NCI-H1105 (cell line): ENCODE measurements at places on chromosomes 2 and 18.

DNA sequence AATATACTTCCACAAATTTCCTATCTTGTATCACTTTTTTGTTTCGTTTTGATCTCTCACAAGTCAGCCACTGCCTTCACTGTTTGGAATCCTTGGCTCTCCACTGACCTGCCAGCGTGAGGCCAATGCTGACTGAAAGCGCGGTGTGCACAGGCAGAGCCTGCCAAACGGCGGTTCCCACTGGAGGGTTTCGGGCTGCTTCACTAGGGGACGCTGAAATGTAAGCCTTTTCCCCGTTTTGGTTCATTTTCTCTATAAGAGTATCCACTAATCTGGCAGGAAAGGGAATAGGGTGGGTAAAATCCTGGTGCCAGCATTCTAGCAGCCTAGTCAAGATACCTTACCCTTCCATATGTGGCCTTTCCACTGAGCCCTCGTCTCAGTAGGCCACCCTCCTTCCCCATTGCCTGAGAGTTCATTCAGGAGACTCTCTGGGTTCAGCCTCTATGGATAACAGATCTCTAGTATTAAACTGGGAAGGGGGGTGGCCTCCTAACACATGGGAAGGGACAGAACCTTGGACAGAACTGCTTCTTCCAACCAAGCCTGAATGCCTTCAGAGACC lies 91.5 kb downstream of the DYM start:
- DNase-seq: no peak

GRCh38 chr18:75176849-75177248 lies 32.1 kb downstream of the PTGR3 start:
- no peak for DNase-seq

DNA sequence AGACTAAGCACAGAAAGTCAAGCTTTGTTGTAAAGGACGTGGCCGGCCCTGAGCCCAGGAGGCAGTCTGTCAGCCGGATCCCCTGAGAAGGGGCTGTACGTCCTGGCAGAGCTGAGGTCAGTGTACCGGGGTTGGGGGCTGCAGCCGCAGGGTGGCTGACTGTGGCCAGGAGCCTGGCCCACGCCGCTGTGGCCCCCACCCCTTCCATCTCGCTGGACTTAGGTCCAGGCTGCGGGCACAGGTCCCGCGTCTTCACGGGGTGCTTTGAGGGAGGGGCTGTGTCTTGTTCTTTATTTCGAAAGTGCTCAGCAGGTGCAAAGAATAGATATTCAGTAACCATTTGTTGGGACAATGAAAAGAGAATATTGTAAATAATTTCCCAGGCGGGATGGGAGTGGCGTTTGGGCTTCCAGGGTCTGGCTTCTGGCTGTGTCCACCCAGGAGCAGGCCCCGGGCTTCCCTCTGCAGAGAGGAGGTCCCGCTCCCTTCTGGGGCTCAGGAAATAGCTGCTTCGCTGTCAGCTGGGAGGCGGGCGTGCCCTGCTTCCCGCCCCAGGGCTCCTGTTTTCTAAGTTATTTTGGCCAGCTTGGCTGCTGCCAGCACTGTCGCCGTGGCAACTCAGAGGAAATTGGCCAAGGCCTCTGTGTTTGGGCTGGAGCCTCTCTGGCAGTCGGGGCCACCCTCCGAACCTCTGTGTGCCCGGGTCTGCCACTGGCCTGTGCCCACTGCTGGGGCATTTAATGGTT lies 7.4 kb downstream of the NFATC1 start:
- no peak for DNase-seq

GRCh38 chr18:32383050-32383819 lies 87.4 kb downstream of the GAREM1 start:
- DNase-seq: no peak

DNA sequence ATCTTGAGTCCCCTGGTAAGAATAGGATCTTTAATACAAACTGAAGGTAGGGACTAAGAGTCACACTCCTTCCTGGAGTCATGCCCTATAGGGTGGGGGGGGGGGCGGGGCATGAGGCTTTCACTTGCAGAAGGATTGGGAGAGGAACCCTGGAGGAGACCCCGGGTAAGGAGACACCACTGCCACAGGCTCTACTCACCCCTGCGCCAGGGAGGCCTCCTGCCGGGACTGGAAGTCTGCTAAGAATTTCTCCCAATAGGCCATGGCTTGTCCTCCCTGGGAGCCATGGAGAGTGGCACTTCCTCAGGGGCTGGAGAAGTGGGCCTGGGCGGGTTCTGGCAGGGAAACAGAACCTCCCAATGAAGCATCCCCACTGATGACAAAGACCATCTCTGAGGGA lies 645.3 kb upstream of the RAB6C start:
- no peak for DNase-seq

DNA sequence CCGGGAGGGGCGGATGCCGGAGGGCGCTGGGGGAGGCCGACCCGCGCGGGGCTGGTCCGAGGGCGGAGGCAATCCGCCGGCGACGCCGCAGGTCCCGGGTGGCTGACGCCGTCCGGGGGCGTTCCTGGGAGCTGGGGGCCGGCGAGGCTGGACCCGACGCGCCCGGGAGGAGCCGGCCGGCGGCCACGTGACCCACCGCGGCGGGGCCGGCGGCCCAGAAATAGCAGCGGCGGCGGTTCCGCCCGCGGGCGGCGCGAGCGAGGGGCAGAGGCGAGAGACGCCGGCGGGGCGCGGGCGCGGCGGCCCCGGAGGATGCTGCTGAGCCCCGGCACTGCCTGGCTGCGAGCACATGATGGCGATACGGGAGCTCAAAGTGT lies at the start of gene RAB31:
Gene RAB31, plus strand, starts transcription at position 245 of the 377 bp plus-strand sequence. Its CDS starts 105 bp downstream, at position 350.
- no peak for DNase-seq

DNA sequence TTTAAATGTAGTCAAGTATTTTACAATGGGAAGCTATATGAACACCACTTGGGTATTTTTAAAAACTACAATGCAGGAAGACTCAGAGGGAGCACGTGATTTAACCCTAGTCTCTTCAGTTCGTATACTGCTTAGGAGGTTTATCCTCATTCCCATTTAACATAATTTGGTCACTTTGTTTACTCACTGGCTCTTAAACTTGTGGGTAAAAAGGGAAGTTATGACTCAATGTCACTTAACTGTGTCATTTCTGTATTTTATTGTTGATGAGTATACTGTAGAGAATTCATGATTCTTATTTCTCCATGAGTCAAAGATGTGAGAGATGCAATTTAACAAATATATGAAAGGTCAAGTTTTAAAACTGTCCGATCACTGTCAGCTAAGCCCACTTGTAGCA lies 48.2 kb downstream of the SLC66A3 start:
- DNase-seq: no peak
